ENCODE measurements at places on chromosomes 13 and 19. TPM values are rescaled to one million over a fixed set of nuclear protein-coding genes. Genes with fewer than 3 reads are reported as not detected.

Gene ACP7
- total RNA-seq, result not detected

Gene FXYD1
- total RNA-seq, result 26.3 TPM

DNA sequence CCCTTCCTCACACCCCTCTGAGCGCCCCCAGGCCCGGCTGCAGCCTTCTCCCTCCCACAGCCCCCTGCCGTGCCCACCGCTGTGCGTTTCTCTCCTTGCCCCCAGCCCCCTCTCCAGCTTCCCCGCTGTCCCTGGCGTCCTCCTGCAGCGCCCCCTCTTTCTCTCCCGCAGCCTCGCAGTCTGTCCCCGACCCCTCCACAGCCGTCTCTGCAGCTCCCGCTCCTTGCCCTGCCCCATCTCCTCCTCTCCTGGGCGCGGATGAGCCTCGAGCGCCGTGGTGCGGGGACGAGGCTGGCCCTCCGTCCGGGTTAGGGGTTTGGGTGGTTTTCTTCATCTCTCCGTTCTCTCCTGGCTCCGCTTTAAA is 1.1 kb downstream of the KMT5C start:
- peaks cover 14% of the 10 kb centered on the region for H3K4me1 ChIP-seq
- peaks cover 9% of the 10 kb centered on the region for H3K36me3 ChIP-seq
- peak; percentile 12 for DNase-seq
- H3K4me3 ChIP-seq, result peak overlapping the region; percentile 58

DNA sequence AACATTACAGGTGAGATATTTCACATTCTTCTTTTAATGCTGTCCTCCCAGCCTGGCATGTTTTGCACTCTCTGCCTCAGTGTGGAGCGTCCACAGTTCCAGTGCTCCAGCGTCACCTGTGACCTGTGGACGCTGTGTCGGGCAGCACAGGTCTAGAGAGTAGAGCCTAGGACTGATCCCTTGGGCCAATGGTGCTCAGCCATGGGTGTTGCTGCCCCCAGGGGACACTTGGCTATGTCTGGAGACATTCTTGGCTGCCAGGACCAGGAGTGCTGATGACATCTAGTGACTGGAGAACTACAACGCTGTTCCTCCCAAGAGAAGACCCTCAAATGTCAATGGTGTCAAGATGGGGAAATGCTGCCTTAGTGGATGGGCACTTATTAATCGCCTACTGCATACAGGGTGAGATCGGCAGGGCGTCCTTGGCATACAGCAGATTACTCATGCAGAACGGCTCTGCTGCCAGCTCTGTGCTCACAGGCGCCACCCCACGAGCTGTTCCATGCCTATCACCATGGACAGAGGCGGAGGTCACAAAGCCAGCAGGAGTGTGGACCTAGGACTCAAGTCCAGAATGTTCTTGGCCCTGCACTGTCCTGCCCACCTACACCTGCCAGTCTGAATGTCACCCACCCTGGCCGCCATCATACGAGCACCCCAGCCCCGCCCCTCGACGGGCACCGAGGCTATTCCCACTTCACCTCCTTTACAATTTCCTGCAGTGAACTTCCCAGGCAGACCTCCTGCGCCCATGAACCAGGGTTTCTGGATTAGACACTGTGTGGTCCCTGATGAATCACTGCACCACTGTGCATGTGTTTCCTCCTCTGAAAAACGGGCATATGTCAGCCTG is 13.9 kb upstream of the MADCAM1 start:
- H3K4me1 ChIP-seq, result no peaks in the 10 kb centered on the region
- no peak for DNase-seq
- H3K27ac ChIP-seq, result no peak overlapping the region
- H3K36me3 ChIP-seq, result no peaks in the 10 kb centered on the region
- H3K27me3 ChIP-seq, result no peaks in the 10 kb centered on the region

- no peaks in the 10 kb centered on the region for H3K27me3 ChIP-seq
- no peaks in the 10 kb centered on the region for H3K4me1 ChIP-seq
- DNase-seq, result no peak
- H3K4me3 ChIP-seq, result no peak overlapping the region
Observed at GRCh38 chr13:29654843-29655547, 59.5 kb upstream of the SLC7A1 start.

Gene ZNF302
- total RNA-seq, result 51.2 TPM

DNA sequence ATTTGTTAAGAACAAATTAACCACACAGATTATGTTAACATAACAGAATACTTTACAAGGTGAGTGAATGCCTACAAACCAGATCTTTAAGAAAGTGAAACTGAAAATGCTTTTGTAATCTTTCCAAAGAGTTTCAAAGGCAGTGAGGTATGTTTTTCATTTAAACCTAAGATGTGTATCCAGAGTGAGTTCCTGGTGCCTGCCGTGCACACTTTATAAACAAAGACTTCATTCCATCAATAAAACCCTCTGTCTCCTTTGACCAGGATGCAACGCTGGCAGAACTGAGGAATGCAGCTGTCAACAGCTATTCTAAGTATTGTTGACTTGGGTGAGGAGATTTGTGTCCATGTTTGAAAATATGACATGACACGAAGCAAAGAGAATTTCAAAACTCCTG is 344.6 kb downstream of the DNAJC15 start:
- no peaks in the 10 kb centered on the region for H3K27me3 ChIP-seq
- peak overlapping the region; percentile 17 for H3K27ac ChIP-seq
- H3K4me3 ChIP-seq, result no peak overlapping the region
- no peaks in the 10 kb centered on the region for H3K36me3 ChIP-seq
- DNase-seq, result no peak
- H3K4me1 ChIP-seq, result no peaks in the 10 kb centered on the region

DNA sequence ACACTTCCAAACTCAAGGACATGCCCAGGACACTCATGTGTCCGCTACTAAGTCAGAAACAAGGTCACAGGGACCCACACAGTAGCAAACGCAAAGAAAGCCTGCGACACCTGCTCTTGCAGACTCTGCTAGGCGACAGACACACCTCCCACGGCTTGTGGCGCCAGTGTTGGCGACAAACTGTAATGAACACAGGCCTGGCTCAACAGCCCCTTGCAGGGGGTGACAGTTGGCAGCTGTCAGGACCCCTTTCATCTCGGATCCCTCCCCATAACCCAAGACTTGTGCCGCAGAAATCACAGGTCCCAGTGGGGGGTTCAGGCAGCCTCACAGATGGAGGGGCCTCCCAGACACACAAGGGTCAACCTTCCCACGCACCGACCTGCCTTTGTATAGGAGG is 364 bp downstream of the CKM start:
- H3K36me3 ChIP-seq, result no peaks in the 10 kb centered on the region
- DNase-seq, result no peak
- H3K4me3 ChIP-seq, result no peak overlapping the region

DNA sequence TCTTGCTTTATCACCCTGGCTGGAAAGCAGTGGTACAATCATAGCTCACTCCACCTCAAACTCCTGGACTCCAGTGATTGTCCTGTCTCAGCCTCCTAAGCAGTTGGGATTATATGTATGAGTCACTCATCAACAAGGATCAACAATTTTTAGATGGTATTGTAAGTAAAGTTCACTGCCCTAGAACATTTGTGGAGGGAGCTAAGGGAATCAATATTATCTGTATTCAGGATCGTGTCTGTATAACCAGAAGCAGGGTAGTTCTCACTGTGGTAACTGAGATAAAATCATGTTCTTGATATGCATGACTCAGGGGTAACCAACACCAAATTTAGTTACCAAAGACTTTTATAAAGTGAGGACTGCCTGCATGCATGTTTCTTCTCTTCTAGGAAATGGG is 27.0 kb downstream of the ZMYM5 start:
- H3K27me3 ChIP-seq, result no peaks in the 10 kb centered on the region
- peaks cover 7% of the 10 kb centered on the region for H3K4me1 ChIP-seq
- no peak overlapping the region for H3K27ac ChIP-seq
- no peak for DNase-seq
- no peak overlapping the region for H3K4me3 ChIP-seq

Gene RASAL3
- 3.6 TPM for total RNA-seq

DNA sequence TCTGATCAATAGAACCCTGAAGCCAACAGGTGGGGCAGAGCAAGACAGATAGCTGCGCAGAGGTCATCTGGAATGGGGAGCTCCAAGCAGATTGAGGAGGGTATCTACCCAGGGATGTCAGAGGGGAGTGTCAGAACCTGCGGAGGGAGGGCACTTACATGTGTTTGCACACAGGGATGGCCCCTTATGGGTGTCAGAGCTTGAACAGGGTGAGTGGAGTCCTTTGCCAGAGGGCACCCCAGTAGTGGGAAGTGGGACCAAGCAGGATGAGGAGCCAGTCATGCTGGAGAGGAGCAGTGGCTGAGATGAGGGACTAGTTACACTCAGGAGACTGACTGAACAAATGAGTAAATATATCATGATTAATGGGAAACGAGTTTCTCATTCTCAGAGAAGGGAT is 17.0 kb upstream of the SIGLEC14 start:
- no peaks in the 10 kb centered on the region for H3K27me3 ChIP-seq
- no peaks in the 10 kb centered on the region for H3K4me1 ChIP-seq
- H3K4me3 ChIP-seq, result no peak overlapping the region
- H3K36me3 ChIP-seq, result no peaks in the 10 kb centered on the region

Gene CYP2F1
- not detected for total RNA-seq

Gene MBD3L3
- not detected for total RNA-seq

DNA sequence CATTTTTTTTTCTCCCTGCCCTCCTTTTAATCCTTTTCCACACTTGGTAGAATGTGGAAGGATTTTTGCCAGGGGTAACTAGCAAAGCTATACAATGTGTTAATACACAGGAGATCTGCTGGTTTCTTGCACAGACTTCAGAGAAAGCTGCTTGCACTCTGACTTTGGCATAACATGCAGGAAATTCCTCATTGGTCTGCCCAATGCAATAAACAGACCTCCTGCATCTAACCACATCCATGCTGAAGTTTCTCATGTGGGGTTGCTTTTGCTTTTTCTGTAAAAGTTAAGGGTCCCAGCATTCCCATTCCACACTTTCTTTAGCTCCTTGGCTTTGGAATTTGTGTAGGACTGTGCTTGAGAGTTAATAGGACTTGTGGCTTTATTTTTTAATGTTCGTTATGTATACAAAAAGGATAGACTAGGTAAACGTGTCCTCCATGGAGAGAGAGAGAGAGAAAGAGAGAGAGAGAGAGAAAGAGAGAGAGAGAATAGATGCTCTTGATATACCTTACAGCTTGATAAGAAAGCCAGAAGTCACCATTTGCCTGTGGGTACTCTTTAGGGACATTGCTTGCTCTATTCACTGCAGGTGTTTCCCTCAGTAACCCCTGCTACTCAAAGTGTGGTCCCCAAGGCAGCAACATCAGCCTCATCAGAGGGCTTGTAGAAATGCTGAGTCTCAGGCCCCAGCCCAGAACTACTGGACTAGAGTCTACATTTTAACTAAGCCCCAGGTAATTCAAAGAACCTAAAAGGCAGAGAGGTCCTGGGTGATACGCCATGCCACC is 170.5 kb downstream of the SHISA2 start:
- no peaks in the 10 kb centered on the region for H3K27me3 ChIP-seq
- no peaks in the 10 kb centered on the region for H3K4me1 ChIP-seq
- no peak overlapping the region for H3K27ac ChIP-seq

Gene MIA
- not detected for total RNA-seq

Gene RNF126
- total RNA-seq, result 41.4 TPM

- no peaks in the 10 kb centered on the region for H3K4me1 ChIP-seq
- H3K27ac ChIP-seq, result no peak overlapping the region
- no peaks in the 10 kb centered on the region for H3K27me3 ChIP-seq
- DNase-seq, result no peak
- no peak overlapping the region for H3K4me3 ChIP-seq
Observed at GRCh38 chr13:37067874-37068273, 8.4 kb upstream of the SUPT20H start.

GRCh38 chr13:39616087-39616694 is 13.2 kb upstream of the LHFPL6 start:
- H3K4me1 ChIP-seq, result no peaks in the 10 kb centered on the region
- DNase-seq, result peak; percentile 44
- H3K4me3 ChIP-seq, result no peak overlapping the region
- no peak overlapping the region for H3K27ac ChIP-seq

Measured in thyroid gland (tissue), 4 donors.